ENCODE measurements at places on chromosomes 4 and X.

- no peak for DNase-seq
Measured at GRCh38 chrX:111386077-111386476, 25.9 kb downstream of the DCX start.

DNA sequence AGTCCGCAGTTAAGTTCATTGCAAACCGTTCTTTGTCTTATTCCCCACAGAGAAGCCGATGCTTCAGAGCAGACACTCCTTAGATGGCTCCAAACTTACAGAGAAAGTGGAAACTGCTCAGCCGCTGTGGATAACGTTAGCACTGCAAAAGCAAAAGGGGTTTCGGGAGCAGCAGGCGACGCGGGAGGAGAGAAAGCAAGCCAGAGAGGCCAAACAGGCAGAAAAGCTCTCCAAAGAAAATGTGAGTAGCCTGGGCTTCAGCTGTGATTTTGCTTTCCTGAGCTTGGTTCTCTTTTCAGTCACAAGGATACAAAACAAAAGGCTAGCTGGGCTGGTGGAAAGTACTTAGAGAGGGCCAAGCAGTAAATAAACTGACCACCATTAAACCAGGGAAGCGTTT lies 64.0 kb downstream of the AASDH start:
- no peak for DNase-seq

DNA sequence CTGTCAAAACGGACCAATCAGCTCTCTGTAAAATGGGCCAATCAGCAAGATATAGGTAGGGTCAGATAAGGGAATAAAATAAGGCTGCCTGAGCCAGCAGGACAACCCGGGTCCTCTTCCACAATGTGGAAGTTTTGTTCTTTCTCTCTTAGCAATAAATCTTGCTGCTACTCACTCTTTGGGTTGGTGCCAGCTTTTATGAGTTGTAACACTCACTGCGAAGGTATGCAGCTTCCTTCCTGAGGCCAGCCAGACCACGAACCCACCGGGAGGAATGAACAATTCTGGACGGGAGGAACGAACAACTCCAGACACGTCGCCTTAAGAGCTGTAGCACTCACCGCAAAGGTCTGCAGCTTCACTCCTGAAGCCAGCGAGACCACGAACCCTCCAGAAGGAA lies 287.8 kb downstream of the RAPGEF2 start:
- DNase-seq, result no peak

DNA sequence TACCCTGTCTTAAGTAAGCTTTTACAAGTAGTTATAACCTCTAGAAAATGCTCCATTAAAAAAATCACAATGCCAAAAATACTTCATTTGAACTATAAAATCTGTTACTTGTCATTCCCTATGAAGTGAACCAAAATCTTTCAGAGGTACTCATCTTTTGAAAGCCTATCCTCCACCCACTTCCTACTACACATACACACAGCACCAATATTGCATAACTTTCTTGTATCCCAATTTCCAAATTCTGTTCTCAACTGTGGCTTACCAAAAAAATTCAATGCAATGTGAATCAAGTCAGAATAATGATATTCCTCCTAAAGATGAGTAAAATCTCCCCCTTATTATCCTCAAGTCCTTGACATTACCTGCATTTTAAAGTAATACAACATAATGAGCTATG lies 15.9 kb downstream of the DHX15 start:
- DNase-seq, result no peak

GRCh38 chrX:10457092-10457491 lies 163.3 kb downstream of the MID1 start:
- DNase-seq, result no peak

GRCh38 chr4:103372002-103372558 lies 173.9 kb upstream of the CENPE start:
- no peak for DNase-seq

DNA sequence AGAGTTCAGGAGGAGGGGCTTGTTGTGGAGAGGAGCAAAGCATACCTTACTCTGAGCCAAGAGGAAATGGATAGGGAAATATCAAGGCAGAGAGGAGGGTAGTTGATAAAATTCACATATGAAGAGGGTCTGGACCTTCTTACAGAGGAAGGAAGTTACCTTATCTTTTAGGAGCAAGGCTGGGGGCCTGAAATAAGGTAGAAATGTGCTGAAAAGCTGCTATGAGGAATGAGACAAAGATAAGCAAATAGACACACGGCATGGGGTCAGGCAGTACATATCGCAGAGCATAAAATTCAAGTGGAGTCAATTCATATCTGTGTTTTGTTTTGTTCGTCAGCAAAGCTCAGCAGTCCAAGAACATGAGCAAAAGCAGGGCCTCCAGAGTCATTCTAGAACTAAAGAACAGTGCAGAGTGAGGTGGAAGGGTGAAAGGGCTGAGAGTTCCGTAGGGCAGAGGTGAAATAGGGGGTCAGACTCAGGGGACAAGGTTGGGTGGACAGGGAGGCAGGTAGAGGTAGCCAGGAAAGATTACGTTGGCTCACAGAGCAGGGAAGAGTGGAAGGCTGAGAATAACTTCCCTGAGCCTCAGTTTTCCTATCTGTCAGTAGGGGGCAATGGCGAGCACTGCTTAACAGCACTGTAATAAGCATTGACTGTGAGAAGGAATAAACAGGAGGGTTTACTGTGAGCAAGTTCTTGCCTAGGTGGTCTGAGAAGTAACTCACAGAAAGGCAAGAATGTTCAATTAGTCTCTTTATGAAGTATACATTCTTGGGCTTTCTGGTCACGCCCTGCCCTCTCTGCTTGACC lies 9.2 kb downstream of the VSIG4 start:
- DNase-seq, result peak; percentile 18

DNA sequence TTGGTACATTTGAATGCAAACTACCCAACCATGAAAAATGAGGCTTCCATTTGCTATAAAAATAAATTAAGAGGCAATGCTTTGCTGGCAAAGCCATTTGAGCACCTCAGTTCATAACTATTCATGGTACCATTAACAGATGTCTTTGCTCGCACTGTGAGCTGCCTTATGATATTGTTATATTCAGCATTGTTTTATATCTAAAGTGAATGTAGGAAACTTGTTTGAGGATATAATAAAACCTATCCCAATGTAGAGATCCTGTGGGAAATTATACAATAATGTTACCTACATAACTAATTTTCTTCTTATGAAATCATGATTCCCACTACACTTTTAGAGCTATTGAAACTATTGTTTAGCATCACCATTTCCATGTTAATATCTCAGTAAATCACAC lies 125.2 kb upstream of the TRAM1L1 start:
- no peak for DNase-seq

- DNase-seq, result no peak
Measured at GRCh38 chr4:81030981-81031791, 678 bp downstream of the BMP3 start.

Measured in activated naive CD4-positive, alpha-beta T cell treated with anti-CD3 and anti-CD28 coated beads, Interleukin-2, amount 50 U/mL, for 72 hours (primary cell).